ENCODE measurements at places on chromosomes 5 and 9. TPM values are rescaled to one million over a fixed set of nuclear protein-coding genes. Genes with fewer than 3 reads are reported as not detected.

Gene RNF14
- total RNA-seq: 37.9 TPM

Gene ZBTB43
- total RNA-seq: 6.2 TPM

Gene LHFPL2
- 39.0 TPM for total RNA-seq

Gene DYNC2I2
- total RNA-seq: 140 TPM

Gene EPB41L4B
- total RNA-seq: 11.1 TPM

Gene KCTD16
- 0.08 TPM for total RNA-seq

Gene ERAP2
- total RNA-seq: 1.3 TPM

Gene ZER1
- 12.7 TPM for total RNA-seq

Gene TPRN
- 9.6 TPM for total RNA-seq

Gene NTNG2
- total RNA-seq: 3.4 TPM

Gene NR2F1
- 5.4 TPM for total RNA-seq

Gene GPR150
- total RNA-seq: 0.14 TPM

Gene FAM151B
- total RNA-seq: 1.2 TPM

Gene FRMPD1
- total RNA-seq: 0.05 TPM

Gene ERCC8
- total RNA-seq: 12.9 TPM

Gene NRARP
- 3.9 TPM for total RNA-seq

Gene SLC36A3
- total RNA-seq: not detected

Gene LRRC19
- not detected for total RNA-seq

Gene ECM2
- 0.21 TPM for total RNA-seq

Gene DOLPP1
- total RNA-seq: 17.7 TPM

Gene COL5A1
- 39.0 TPM for total RNA-seq

Gene GPR151
- not detected for total RNA-seq

Gene ORM2
- not detected for total RNA-seq

Gene FGFR4
- 22.3 TPM for total RNA-seq

Gene CER1
- not detected for total RNA-seq

Gene SLC34A3
- 0.07 TPM for total RNA-seq

Gene MYOZ3
- not detected for total RNA-seq

Gene LHX3
- total RNA-seq: 0.07 TPM

Gene FCN2
- total RNA-seq: not detected

Gene IL4
- total RNA-seq: not detected

Gene SLIT3
- 15.3 TPM for total RNA-seq

Gene TXNDC8
- not detected for total RNA-seq

Gene LCN12
- total RNA-seq: 0.81 TPM

Gene TAS2R1
- not detected for total RNA-seq

Gene AK8
- 0.90 TPM for total RNA-seq

Gene GADD45G
- 0.42 TPM for total RNA-seq

Gene PCDHGC4
- total RNA-seq: not detected

Data from A549 treated with RU486 at 1 μM for 4 hours (cell line).